Spinal cord (tissue), 10 donors: ENCODE measurements at places on chromosomes 16 and 17. TPM values are rescaled to one million over a fixed set of nuclear protein-coding genes. Genes with fewer than 3 reads are reported as not detected.
A peak's percentile ranks its signal among the peaks of the same experiment; 100 is the strongest.

GRCh38 chr16:84732674-84733352 lies 33.0 kb downstream of the USP10 start:
- H3K27ac ChIP-seq, result no peak overlapping the region
- peaks cover 10% of the 10 kb centered on the region for H3K4me1 ChIP-seq
- H3K4me3 ChIP-seq, result no peak overlapping the region

- peaks cover 9% of the 10 kb centered on the region for H3K36me3 ChIP-seq
- peak overlapping the region; percentile 65 for H3K27ac ChIP-seq
- peak overlapping the region; percentile 60 for H3K4me3 ChIP-seq
- peaks cover 11% of the 10 kb centered on the region for H3K4me1 ChIP-seq
- no peak for DNase-seq
- H3K27me3 ChIP-seq, result no peaks in the 10 kb centered on the region
Measured at GRCh38 chr16:19524616-19525384, 1.1 kb downstream of the CCP110 start.

- H3K4me1 ChIP-seq, result peaks cover 46% of the 10 kb centered on the region
- no peaks in the 10 kb centered on the region for H3K36me3 ChIP-seq
- H3K27ac ChIP-seq, result no peak overlapping the region
- no peak for DNase-seq
- no peak overlapping the region for H3K4me3 ChIP-seq
Measured at GRCh38 chr17:72351884-72352346, 231.1 kb downstream of the SOX9 start.

DNA sequence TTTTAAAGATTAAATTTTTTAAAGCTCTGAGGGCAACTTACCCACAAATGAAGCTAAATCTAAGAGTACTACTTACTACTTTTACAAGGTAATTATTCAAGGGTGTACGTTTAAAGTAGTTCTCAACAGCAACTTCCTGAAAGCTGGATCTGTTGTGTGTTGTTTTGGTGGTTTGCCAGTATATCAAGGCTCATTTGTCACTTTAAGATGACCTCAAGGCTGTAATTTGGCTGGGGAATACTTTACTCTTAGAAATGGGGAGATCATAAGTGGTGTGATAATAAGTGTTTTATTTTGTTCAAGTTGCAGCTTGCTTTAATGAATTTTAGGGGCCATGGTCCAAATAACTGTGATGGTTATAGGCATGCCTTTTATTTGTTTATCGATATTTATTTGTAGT lies 30.4 kb downstream of the AP2B1 start:
- H3K4me1 ChIP-seq, result no peaks in the 10 kb centered on the region
- no peaks in the 10 kb centered on the region for H3K36me3 ChIP-seq
- H3K27ac ChIP-seq, result no peak overlapping the region
- H3K4me3 ChIP-seq, result no peak overlapping the region
- no peaks in the 10 kb centered on the region for H3K27me3 ChIP-seq
- no peak for DNase-seq

GRCh38 chr17:10151667-10152496 lies 46.5 kb downstream of the GAS7 start:
- peak overlapping the region; percentile 43 for H3K27ac ChIP-seq
- peaks cover 18% of the 10 kb centered on the region for H3K4me1 ChIP-seq
- no peaks in the 10 kb centered on the region for H3K27me3 ChIP-seq

DNA sequence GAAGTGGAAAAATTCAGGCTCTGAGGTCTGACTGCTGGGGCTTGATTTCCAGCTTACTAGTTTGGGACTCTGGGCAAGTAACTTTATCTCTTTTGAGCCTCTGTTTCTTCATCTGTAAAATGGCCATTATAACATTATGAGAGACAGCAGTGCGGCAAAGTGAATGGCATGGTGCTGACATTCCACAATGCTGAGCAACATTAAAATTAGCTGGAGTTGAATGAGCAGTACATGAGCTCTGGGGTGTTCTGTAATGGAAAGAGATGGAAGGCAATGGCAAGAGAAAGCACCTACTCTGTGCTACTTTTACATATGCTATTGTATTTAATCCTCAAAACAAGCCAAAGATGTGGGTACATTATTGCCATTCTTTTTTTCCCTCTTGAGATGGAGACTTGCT lies 535.7 kb upstream of the CDH11 start:
- H3K4me3 ChIP-seq, result no peak overlapping the region
- H3K4me1 ChIP-seq, result peaks cover 27% of the 10 kb centered on the region
- H3K27ac ChIP-seq, result peak overlapping the region; percentile 29
- no peaks in the 10 kb centered on the region for H3K27me3 ChIP-seq
- no peak for DNase-seq

The RHBDL3 gene
- total RNA-seq, result 8.9 TPM

The TMEM235 gene
- 2.3 TPM for total RNA-seq

The CACNA1H gene
- 8.1 TPM for total RNA-seq

The MMP25 gene
- 1.2 TPM for total RNA-seq
